ENCODE measurements at places on chromosomes 1 and 21.

DNA sequence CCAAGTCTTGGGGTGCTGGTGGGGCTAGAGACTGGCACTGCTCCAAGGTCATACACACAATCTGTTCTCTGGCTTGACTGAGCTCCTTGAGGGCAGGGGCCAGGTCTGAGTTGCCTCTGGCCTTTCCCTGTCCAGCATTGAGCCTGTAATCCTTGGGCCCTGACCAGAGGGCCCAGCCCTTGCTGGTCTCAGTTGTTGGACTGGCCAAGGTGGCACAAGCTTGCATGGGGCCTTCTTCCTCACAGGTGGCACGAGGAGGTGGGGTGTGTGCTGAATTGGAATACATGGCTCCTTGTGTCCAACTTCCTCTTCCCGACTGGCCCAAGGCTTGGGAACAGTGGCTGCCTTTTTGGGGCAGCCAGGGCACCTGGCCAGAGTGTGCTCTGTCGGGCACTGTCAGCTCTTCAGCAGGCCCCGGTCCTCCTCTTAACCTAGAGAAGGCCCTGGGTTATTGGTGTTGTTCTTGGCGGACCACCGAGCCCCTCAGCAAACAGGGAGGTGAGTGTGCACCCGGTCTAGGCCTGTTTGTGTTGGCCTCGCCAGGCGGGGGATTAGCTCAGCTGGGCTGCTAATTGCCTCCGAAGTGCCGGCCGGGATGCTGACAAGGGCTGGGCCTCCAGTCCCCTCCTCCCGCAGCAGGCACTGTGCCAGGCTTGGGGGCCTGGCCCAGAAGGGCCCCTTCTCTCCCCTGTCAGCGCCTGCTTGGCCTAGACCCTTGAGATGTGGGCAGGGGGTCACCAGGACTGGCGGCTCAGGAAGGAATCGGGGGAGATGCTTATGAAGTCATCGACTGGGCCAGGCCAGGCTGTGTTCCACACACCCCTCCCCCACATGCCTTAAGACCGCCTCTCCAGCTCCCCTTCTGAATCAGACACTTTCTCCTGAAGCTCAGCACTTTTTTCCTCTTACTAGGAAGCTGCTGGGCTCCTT is 28.5 kb downstream of the WNT4 start:
- H3K27me3 ChIP-seq = no peaks in the 10 kb centered on the region
- H3K4me3 ChIP-seq = no peak overlapping the region
- no peaks in the 10 kb centered on the region for H3K36me3 ChIP-seq
- H3K27ac ChIP-seq = no peak overlapping the region
- DNase-seq = peak; percentile 84

- H3K27me3 ChIP-seq = no peaks in the 10 kb centered on the region
- H3K4me3 ChIP-seq = no peak overlapping the region
- DNase-seq = peak; percentile 13
- H3K4me1 ChIP-seq = no peaks in the 10 kb centered on the region
Measured at GRCh38 chr1:53552981-53553733, 94.0 kb downstream of the DMRTB1 start.

DNA sequence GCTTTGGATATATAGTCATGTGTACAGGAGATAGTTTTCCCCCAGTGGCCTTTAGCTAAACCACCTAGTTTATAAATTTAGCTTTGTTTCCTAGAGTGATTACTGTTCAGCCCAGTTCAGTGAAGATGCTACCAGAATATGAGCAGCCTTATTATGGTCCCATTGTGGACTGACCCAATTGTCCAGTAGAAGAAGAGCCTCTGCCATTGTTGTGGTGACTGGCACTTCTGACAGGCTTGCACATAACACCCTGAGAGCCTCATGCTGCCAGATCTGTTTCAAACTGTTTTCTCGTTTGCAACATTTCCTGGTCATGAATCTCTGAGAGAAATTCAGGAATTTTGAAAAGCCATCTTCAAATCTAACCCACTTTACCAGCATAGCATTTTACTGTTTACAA is 20.6 kb downstream of the KPNA6 start:
- no peak for DNase-seq
- H3K27me3 ChIP-seq = no peaks in the 10 kb centered on the region
- no peak overlapping the region for H3K27ac ChIP-seq
- H3K4me1 ChIP-seq = peaks cover 3% of the 10 kb centered on the region
- H3K4me3 ChIP-seq = no peak overlapping the region
- no peaks in the 10 kb centered on the region for H3K36me3 ChIP-seq

DNA sequence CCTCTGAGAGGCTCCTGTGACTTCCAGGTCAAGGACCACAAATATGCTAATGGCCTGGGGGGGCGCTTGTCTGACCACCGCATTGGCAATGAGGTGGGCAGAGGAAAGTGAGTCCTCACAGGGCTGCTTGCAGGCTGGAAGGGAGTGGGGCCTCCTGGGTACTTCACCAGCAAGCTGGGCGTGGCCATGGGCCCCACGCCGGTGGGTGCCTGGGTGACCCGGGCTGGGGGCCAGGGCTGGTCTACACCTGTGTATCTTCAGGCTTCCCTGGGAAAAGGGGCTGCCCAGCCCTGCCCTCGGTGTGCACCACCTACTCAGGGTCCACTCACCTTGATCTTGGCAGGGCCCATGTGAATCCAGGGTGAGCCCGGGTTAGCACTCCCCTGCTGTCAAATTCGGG is 167.4 kb downstream of the PRDM16 start:
- H3K36me3 ChIP-seq = no peaks in the 10 kb centered on the region
- H3K4me1 ChIP-seq = no peaks in the 10 kb centered on the region
- H3K27me3 ChIP-seq = no peaks in the 10 kb centered on the region
- H3K4me3 ChIP-seq = no peak overlapping the region
- no peak for DNase-seq

DNA sequence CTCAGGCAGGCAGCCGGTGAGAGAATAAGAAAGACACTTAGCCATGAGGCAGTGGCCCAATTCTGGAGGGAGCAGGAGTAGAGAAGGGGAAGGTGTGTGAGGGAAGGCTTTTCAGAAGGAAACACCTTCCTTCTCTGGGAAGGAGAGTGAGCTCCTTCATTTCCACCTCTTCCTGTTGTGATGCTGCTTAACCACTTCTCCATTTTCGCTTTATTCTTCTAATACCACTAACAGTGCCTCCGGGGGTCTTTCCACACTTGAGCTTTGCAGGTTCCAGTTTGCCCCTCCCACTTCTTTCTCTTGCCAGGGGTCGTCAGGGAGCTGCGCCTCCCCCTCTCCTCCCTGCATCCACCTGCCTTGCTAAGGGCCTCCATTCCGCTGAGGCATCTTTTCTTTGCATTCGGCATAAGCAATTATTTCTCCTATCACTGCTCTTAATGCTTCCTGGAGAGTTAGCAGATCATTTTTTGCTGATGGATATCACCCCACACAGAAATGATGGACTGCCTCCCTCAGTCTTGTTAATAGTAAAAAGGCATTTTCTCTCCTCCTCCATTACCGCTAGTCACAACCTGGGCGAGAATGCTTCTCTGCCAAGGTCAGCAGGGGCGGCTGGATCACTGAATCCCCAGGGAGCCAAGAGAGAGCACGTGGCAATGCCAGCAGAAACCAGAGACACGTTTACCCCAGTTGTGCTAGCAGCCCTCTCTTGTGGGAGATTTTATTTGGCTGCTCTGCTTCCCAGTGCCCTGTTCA is 74.8 kb downstream of the ELAVL4 start:
- H3K4me3 ChIP-seq = no peak overlapping the region
- H3K4me1 ChIP-seq = no peaks in the 10 kb centered on the region
- H3K27me3 ChIP-seq = no peaks in the 10 kb centered on the region
- DNase-seq = no peak

DNA sequence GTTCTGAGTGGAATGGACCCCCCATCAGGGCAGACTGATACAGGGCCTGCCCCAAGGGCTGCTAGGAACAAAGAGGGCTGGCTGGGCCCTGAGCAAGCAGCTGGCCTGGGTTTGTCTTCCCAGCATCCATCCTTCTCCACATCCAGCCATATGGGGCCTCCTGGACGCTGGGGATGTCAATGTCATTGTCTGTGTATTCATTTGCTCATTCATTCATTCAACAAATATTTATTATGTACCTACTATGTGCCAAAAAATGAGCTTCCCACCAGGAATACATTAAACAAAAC is 15.6 kb upstream of the ECE1 start:
- H3K27me3 ChIP-seq = no peaks in the 10 kb centered on the region
- H3K4me1 ChIP-seq = no peaks in the 10 kb centered on the region
- H3K27ac ChIP-seq = no peak overlapping the region
- no peak for DNase-seq
- no peak overlapping the region for H3K4me3 ChIP-seq

GRCh38 chr1:223403184-223403815 is 10.1 kb downstream of the CCDC185 start:
- no peak overlapping the region for H3K27ac ChIP-seq
- no peak for DNase-seq
- H3K27me3 ChIP-seq = no peaks in the 10 kb centered on the region
- H3K4me3 ChIP-seq = no peak overlapping the region
- H3K36me3 ChIP-seq = no peaks in the 10 kb centered on the region
- H3K4me1 ChIP-seq = no peaks in the 10 kb centered on the region

DNA sequence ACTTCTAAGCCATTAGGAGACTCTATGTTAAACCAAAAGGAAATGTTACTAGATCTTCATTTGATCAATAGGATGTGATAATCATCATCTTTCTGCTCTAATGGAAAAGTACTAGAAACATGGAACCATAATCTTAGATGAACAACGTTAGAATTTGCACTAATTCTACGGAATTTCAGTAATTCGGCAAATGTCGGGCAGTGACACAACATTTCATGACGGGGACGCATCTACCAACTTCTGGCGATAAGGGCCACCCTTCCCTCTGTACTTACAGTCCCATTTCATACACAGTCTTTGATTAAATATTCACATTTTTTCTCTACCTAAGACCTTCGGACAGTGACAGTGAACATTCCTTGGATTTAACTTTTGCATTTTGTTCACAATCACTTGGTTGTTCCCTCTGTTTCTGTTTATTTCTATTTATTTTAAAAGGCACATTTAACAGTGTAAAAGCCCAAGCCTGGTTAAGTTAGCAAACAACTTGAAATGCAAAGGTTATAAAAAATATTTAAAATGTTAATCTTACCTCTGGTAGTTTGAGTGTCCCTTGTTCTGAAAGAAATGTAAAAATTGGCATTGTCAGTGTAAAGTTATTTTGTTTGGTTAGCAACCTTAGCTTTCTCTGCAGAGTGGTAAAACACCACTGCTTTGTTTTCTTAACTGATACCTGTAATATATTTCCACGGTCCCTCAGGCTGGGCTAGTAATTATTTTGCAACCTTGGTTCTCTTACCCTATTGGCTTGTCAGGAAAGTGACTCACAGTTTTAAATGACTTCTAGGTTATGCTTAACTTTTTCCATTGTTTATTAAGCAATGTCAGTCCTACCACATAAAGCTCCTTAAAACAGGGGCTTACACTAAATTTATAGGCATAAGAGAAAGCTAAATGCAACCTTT is 276.9 kb downstream of the VAV3 start:
- no peak overlapping the region for H3K4me3 ChIP-seq
- peaks cover 2% of the 10 kb centered on the region for H3K27me3 ChIP-seq
- no peaks in the 10 kb centered on the region for H3K36me3 ChIP-seq
- no peaks in the 10 kb centered on the region for H3K4me1 ChIP-seq

DNA sequence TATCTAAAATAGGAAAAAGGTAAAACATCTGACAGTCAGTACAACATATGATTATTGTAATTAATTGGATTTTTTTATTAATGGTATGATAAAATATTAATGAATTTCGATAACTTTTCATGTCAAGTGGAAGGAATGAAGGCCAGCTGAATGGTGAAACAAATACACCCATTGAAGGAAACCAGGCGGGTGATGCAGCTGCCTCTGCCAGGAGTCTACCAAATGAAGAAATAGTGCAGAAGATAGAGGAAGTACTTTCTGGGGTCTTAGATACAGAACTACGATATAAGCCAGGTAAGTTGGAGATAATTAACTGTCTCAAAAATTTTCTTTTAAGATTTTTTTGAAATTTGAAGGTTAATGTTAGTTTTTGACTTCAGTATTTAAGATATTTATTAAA is 3.2 kb downstream of the SON start:
- H3K4me1 ChIP-seq = no peaks in the 10 kb centered on the region
- H3K27ac ChIP-seq = no peak overlapping the region
- no peak for DNase-seq
- no peak overlapping the region for H3K4me3 ChIP-seq
- peaks cover 2% of the 10 kb centered on the region for H3K36me3 ChIP-seq

DNA sequence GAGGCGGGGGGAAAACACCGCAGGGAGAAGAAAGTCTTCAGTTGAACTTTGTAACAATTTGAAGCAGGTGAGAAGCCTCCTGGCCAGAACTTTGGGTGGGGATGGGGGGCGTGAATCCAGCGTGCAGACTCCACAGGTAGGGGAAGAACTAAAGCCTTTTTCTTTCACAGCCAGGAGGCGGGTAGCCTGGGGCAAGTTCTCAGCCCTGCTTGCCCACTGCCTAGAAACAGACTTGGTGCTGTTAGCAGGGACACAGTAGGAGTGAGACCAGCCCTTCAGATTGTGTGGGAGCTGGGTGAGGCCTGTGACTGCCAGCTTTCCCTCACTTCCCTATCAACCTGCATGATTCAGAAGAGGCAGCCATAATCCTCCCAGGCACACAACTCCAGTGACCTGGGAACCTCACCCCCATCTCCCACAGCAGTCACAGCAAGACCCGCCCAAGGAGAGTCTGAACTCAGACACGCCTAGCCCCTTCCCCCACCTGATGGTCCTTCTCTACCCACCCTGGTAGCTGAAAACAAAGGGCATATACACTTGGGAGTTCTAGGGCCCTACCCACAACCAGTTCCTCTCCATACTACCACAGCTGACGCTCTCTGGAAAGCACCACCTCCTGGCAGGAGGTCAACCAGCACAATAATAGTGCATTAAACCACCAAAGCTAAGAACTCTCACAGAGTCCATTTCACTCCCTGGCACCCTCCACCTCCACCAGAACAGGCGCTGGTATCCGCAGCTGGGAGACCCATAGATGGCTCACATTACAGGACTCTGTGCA is 83.5 kb upstream of the CDC42BPA start:
- H3K27me3 ChIP-seq = no peaks in the 10 kb centered on the region
- no peaks in the 10 kb centered on the region for H3K36me3 ChIP-seq
- no peak overlapping the region for H3K4me3 ChIP-seq
- no peak overlapping the region for H3K27ac ChIP-seq
- no peak for DNase-seq
- H3K4me1 ChIP-seq = no peaks in the 10 kb centered on the region

GRCh38 chr1:172069534-172069933 is 228.2 kb downstream of the DNM3 start:
- H3K27ac ChIP-seq = no peak overlapping the region
- DNase-seq = no peak
- no peak overlapping the region for H3K4me3 ChIP-seq
- H3K4me1 ChIP-seq = peaks cover 2% of the 10 kb centered on the region

DNA sequence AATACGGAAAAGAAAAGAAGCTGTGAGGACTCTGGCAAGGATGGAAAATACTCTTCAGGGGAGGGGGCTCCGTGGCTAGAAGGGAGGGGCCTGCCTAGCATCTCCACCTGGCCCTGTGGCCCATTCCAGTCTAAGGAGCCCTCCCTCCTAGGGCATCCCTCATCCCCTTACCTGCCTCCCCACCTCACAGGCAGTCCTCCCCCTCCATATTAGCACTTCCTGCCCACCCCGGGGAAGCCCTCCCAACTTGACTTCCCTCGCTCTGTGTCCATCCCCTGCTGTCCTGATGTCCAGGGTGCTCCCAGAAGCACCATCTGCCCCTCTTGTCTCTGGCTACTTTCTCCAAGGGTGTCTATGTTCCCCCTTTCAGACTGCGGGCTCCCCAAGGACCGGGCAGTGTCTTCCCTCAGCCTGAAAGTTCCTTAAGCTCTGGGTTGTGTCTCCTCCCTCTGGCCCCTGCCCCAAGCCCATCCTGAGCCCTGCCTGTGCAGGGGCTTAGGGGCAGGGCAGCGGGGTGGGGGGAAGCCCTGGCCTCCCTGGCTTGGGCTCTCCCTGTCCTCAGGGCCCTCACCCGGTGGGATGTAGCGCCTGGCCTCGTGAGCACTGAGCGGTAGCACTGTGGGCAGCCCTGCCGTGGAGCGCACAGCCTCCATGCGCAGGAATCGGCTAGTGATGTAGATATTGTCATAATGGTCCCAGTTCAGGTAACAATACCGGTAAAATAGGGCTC is 3.9 kb downstream of the DCST2 start:
- H3K4me1 ChIP-seq = no peaks in the 10 kb centered on the region
- H3K36me3 ChIP-seq = no peaks in the 10 kb centered on the region

All from aorta (tissue), 5 donors.